ENCODE measurements at places on chromosomes 11 and 22.

DNA sequence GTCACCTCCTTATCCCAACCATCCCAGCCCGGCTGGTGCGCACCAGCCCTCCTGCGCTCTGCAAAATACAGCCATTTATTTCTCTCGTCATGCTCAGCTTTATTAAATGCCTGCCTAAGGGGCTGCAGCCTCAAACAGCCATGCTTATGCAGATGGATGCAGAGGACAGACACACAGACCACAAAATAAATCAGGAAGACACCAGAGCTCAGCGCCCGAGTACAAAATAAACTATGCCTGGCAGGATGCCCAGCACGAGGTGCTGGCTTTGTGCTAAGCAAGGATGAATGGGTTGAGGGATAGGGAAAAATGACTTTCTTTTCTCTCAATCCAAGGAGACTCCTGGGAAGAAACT lies 70.5 kb downstream of the RPUSD4 start:
- DNase-seq, result no peak

DNA sequence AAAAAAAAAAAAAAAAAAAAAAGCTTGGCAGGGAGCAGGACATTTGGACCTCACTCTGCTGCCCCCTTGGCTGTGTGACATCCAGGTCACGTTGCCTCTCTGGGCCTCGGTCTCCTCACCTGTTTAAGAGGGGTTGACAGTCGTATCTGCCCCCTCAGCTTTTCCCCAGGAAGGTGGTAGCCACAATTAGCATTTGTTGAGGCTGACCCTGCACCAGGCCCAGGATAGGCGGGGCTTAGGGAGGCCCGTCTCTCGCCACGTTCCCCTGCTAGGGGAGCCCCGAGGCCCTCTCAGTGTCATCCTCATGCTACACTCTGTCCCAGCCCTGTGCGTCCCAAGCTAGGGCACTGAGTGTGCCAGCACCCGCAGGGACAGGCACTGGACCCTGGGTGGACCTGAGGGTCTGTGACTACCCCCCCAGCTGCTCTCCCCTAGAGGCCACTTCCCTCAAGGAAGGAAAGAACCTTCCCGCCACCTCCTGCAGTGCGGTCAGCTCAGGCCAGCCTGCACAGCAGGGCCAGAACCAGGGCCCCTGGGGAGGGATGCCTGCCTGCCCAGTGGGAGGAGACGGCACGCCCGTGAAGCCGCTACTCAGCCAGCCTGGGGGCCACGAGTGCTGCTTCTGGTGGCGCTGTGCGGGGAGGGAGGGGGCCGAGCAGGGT lies 38.5 kb upstream of the PPARA start:
- DNase-seq, result no peak

- no peak for DNase-seq
Measured at GRCh38 chr11:31782257-31782656, 28.9 kb downstream of the PAX6 start.

GRCh38 chr11:89487016-89487415 lies 4.2 kb downstream of the NOX4 start:
- no peak for DNase-seq

DNA sequence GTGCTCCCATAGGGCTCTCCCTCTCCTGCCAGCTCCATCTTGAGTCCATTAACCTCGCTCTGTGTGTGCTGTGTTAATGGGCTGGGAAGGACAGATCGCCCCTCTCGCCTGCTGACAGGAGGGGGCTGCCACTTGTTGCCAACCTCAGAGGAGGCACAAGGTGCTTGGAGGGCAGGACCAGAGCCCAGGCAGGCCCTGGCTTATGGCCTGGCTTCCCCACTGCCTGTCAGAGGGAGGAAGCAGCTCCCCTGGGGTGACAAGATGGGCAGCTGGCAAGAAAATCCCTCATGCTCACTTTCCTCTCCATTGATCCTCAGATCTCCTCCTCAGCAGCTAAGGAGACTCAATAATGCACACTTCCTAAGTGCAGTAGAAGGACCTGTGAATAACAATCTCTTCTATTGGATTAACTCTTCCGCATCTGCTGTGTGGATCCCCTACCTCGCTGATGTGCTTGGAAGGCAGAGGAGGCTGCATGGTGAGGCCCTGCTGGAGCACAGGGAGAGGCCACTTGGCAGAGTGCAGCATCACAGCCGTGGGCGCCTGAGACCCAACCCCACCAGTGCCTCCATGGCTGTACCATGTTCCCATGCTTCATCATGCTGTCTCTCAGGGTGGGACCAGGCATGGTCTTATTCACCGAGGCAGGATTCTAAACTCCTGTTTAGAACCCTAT lies 70.3 kb downstream of the TRIM29 start:
- DNase-seq, result no peak

DNA sequence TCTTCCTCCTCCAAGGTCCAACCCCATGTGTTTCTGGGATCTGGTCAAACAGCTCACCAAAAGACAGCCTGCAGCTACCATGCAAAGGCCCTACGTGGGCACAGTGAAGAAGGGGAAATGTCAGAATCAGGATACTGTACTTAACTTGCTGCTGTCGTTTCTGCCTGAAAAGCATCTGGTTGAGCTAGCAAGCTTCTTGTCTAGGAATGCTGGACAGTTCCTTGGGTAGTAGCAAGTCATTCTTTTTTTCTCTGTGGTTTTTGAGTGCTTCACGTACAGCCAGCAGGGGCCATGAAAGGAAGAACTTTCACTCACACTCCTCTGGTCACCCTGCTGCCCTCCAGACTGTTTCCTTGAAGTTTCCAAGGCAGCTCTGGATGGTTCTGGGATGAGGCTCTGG lies 24.7 kb downstream of the RCOR2 start:
- DNase-seq, result no peak

GRCh38 chr11:42552786-42553185 lies 759.0 kb upstream of the API5 start:
- DNase-seq, result no peak

DNA sequence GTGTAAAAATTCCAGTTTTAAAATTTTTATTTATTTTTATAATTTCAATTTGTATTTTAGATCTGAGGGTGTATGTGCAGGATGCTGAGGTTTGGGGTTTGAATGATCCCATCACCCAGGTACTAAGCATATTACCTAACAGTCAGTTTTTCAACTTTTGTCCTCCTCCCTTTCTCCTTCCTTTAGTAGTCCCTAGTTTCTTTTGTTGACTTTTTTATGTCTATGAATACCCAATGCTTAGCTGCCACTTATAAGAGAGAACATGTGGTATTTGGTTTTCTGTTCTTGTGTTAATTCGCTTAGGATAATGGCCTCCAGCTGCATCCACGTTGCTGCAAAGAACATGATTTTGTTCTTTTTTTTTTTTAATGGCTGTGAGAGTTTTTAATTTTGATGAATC lies 35.7 kb upstream of the UCP3 start:
- DNase-seq, result no peak

GRCh38 chr22:36243986-36244385 lies 4.7 kb upstream of the APOL2 start:
- DNase-seq, result no peak

DNA sequence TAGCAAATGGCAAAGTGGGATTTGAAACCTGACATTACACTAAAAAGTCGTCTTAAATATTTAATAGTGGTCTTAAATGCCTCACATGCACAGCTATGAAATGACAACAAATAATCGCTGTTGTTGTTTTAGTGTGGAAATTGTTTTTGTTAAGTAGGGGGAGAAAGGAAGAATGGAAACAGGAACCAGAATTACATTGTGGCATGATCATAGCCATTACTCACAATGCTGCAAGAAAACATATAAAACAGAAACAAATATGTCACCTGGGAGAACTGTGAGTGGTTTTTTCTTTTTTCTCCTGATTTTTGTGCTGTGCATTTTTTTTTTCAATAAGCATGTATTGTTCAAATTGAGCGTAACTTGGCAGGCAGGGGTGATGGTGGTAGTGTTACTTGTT lies 22.9 kb downstream of the FAM76B start:
- no peak for DNase-seq

DNA sequence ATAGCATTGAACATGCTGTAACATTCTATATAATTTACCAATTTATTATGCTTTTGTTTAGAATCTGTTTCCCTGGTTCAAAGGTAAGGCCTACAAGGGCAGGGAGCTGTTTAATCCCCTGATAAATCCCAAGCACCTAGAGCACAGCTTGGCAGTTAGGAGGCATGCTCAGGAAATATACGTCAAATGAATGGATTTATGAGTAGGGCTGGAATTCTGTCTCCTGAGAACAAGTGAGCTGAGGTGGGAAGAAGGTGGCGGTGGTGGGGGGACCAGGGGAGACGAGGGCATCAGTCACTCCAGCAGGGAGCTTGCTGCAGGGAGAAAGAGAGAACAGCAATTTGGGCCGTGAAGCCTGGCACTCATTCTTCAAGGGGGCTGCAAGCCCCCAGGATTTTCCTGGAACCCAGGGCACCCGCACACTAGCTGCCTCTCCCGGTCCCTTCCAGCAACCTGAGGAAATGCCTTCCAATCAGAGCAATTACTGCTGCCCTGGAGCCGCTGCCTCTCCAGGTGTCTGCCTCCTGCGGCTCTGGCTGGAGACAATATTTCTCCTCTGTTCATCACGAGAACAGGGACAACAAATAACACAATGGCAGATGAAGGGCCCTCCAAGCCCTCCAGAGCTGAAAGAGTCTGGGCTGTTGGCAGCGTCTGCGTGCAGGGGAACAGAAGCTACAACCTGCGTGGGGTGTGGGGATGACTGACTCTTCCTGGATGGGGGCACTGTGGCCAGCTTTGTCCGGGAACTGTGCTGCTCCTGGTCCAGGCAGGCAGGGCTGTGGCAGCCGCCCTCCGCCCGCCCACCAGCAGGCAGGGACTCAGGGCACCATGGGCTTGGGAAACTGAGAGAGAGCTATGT lies 233.4 kb downstream of the ST3GAL4 start:
- DNase-seq, result no peak

DNA sequence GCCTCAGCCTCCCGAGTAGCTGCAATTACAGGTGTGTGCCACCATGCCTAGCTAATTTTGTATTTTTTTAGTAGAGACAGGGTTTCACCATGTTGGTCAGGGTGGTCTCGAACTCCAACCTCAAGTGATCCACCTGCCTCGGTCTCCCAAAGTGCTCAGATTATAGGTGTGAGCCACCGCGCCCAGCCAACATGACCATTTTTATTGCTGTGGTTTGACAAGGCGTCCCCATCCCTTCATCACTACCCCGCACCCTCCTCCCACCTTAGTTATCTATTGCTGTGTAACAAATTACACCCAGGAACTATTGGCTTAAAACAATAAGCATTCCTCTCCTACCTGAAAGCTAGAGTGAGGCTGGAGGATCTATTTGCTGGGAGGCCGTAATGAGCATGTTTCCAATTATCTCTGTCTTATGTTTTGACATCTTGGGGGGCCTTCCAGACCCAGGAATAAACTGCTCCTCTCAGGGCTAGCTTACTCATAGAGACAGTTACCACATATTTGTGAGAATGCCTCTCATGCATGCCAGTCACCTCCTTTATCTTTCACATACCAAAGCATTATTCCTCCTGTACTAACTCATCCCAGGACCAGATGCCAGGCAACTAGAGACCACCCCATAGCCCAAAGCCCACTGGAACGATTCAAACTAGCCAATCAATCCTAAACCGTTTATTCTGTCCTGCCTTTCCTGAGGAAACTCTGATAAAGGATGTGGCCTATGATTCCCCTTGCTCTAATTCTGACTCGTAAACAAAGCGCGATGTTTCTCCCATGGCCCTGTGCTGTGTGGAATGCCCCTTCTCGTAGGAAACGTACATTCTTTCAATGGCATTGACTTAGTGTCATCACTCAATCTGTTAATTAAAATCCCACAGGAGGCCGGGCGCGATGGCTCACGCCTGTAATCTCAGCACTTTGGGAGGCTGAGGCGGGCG lies 19.4 kb downstream of the SNU13 start:
- no peak for DNase-seq

GRCh38 chr11:6201481-6201880 lies 2.5 kb downstream of the OR52W1 start:
- DNase-seq, result no peak

GRCh38 chr11:2517016-2517385 lies 72.2 kb downstream of the KCNQ1 start:
- no peak for DNase-seq

DNA sequence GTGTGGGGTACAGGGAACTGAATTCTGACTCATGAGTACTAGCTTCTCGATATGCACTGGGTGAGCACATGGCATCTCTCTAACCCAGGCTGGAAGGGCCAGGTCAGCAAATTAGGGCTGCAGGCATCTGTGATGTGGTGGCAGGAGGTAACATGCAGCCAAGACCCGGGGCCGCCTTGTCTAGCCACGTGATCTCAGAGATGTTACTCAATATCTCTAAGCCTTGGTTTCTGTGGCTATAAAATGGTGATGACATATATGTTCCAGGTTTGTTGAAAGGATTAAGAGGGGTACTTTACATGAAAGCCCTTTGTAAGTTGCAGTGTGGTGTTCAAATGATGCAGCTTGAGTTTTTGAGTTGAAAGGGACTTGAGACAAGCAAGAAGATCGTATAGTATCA lies 3.2 kb downstream of the ST14 start:
- no peak for DNase-seq

DNA sequence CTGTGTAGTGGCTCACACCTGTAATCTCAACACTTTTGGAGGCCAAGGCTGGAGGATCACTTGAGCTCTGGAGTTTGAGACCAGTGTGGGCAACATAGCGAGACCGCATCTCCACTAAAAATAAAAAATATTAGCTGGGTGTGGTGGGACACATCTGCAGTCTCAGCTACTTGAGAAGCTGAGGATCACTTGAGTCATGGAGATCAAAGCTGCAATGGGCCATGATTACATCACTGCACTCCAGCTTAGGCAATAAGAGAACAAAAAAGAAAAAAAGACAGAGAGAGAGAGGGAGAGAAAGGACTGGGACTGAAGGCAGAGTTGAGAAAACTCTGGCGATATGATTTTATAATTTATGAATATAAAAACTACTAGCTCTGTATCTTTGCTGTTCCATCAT lies 473.1 kb downstream of the LRRC4C start:
- DNase-seq, result no peak
